ENCODE measurements at places on chromosomes 2 and 18.

DNA sequence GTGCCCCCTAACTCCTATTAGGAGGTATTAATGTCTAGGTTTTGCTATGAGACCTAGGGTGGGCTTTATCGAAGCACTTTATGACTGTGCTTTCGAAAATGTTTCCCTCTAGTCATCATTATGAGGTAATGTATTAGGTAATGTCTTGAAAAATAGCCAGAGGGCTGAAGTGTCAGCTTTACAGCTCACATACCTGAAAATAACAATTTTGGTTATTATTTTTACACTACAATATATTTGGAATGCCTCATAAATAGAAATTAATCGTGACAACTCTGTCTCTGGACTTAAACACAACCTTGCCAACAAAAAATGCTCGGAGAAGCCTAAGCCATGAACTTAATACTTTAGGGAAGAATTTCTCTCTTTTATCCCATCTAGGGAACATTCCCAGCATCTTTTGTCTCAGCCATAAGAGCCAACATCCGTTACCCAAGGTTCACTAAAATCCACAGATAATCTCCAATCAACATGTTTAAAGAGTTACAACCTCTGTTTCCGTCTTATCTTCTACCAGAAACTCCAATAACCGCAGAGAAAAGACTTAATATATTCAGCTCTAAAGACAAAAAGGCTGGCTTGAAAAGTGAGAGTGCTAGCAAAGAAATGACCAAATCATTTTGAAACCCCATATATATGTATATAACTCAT is 130.9 kb upstream of the RND3 start:
- DNase-seq, result no peak

DNA sequence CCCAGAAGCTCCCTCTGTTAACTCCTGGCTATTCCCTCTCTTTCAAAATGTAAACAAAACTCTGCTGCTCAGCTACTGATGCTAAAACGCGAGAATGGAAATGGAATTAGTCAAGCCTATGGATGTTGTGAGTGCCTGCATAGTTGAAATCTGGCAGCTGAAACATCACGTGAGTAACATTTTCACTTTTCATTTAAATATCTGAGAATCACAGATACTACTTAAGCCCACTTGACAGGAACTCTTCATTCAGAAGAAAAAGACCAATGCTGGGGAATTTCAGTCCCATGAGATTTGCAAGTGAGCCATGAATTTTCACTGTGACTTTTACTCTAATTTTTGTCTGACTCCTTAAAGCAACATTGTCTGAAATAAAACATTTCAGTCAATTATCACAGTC is 215.3 kb upstream of the SESTD1 start:
- DNase-seq, result no peak

DNA sequence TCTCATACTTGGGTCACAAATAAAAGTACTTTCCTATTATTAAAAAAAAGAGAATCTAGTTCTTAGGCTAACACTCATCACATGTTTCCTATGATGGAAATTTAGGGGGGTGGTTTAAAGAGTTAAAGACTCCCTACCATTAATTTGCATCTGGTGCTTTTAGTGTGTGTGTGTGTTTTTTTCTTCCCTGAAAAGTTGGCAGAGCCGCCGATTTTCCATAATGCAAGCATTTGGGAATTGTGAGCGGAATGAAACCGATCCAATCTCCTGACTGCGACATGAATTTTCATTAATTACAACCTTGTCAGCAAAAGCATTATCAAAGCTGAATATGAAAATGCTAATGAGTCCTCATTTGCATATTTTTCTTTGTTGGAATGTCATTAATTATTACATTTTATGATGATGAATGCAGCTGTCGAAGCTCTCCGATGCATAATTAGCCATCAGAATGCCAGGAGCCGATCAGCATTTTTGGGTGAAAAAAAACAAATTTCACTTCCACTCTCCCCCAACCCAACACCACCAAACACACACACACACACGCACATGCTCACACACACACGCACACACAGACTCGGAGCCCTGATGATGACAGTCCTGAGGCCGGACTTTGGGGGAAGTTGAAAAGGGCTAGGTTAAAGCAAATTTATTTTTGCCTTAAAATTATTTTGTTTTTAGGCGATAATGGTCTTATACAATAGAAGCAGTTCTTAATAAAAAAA is 165.4 kb downstream of the TCF4 start:
- DNase-seq, result no peak

DNA sequence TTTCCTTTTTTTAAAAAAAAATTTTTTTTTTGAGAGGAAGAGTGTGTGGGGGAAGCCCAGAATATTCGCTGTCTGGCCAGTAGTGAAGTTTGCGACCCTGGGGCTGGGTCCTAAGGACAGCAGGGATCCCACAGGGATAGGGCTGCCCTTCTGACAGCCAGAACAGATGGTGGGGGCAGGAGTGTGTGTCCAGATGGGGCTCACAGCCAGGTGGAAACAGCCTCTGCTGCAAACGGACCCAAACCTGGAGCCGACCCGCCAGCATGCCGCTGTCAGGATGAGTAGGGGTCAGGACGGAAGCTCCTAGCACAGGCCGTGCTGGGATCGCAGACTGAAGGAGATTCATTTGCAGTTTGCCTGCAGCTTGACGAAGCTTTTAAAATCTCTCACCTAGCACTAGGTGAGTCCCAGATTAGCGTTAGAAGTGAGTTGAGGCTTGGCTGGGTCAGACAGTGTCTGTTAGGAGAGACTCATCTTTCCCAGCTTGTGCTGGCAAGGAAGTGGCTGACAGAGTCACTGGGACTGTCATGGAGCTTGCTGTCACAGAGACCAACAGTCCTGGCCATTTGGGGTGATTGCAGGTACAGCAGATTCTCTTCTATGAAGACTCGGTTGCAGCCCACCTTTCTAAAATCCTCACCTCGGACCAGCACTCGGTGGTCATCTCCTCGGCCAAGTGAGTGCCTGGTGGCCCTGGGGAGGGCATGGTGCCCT is 93.4 kb downstream of the DGKD start:
- DNase-seq, result no peak

DNA sequence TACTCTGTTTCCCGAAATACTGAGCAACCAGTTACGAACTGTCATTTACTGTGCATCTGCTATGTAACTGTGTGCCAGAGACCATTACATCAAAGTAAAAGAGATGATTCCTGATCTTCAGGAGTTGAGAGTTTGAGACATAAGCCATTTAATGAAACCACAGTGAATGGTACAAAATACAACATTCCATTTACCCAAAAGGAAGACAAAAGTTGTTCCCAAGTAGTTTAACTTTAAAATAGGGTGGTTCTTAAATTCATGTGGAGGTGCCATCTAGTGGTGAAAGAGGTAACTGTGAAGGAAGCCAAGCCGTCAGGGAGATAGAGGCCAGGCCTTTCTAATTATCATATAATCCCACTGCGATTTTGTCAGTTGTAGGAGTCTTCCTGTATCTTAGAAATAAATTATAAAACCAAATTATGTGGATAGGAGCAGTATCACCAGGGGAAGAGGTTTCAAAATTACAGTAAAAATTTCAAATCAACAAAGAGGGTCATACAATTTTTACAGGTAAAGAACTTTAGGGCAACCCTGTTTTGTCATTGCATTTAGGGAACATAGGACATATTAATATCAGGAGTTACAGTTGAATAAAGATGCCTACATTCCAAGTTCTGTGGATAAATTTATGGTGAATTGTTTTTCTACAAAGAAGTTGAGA is 67.7 kb downstream of the EPAS1 start:
- no peak for DNase-seq

GRCh38 chr18:8794156-8794933 is 89.0 kb downstream of the MTCL1 start:
- no peak for DNase-seq

GRCh38 chr18:37578886-37579513 is 13.4 kb upstream of the CELF4 start:
- DNase-seq, result no peak

DNA sequence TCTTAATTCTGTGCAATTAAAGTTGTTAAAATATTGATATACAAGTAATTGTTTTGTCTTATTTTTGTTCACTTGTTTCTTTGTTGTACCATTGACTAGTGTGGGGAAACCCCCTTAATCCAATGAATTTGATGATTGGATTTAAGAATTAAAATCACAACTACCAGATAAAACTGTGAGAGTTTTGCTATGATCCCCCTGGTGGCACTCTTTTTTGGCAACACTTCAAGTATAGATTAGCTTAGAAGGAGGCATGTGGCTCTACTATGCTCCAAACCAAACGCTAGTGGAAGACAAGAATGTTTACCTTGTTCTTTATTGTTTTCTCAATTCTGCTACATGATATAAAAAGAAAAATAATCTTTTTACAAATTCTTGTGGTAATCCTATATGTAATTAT is 477.8 kb upstream of the ETAA1 start:
- DNase-seq, result no peak

DNA sequence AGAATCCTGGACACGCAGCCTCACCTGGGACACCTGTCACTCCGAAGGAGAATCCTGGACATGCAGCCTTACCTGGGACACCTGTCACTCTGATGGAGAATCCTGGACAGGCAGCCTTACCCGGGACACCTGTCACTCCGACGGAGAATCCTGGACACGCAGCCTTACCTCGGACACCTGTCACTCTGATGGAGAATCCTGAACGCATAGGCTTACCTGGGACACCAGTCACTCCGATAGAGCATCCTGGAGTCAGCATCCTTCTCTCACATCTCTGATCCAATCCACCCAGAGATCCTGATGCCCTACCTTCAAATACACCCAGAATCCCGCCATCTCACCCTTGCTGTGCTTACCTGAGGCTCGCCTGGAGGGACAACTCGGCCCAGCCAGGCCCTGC is 154.9 kb downstream of the NDUFA10 start:
- no peak for DNase-seq

DNA sequence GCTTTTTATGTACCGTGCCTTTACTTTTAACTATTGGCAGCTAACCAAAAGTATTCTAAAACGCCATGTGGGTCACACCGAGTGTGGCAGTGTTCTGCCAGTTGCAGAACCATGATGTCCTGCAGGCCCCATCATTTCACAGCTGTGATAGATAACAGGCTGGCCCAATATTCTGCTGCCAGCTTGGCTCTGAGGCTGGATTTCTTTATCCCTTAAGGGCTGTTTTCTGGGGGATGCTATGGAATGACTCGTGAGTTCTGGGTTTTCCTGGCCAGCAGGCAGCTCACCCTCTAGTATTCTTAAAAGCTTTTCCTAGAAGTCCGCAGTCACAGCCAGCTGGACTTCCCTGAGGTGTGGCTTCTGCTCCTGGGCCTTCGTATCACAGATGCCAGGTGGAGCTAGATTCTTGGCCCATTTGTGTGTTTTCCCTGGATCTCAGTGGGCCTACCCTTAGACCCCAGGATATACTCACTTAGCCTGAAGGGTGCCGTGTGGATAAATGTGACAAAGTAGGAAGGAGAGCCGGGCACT is 41.0 kb downstream of the FHOD3 start:
- no peak for DNase-seq

GRCh38 chr2:45849491-45850283 is 198.2 kb downstream of the PRKCE start:
- DNase-seq, result no peak

DNA sequence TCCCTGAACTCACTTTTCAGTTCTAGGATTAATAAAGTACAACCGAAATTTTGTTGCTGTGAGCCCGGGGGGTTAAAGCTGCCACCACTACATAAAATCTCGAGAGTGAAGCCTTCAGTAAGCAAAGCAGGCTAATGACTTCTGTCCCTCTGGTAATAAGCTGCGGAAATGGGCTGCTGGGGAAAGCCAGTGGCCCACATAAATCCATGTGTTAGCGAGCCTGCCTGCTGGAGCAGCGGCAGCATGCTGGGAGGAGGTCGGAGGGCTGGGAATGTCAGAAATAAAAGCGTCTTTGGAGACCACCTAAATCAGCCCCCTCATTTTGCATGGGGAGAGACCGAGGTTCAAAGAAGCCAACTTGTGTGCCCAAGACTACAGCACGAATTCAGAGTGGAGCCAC is 371.7 kb downstream of the TNS1 start:
- DNase-seq, result no peak

DNA sequence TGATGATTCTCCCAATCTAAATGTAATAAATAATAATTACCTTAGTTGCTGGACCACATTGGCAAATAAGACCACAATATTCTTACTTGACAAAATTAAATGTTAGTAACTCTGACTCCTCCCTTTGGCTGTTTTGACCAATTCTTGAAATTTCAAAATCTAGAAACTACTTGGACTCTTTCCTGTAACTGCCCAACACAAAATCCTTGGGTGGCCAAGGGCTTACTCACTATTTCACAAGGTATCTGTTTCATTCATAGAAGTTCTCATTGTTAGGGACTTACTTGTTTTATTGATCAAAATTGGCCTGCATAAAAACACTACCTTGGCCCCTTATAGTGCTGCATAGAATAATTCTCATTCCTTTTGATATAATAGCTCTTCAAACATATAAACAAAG is 19.4 kb downstream of the CDH20 start:
- no peak for DNase-seq

- DNase-seq, result no peak
Measured at GRCh38 chr2:15348045-15348444, 213.1 kb downstream of the NBAS start.

DNA sequence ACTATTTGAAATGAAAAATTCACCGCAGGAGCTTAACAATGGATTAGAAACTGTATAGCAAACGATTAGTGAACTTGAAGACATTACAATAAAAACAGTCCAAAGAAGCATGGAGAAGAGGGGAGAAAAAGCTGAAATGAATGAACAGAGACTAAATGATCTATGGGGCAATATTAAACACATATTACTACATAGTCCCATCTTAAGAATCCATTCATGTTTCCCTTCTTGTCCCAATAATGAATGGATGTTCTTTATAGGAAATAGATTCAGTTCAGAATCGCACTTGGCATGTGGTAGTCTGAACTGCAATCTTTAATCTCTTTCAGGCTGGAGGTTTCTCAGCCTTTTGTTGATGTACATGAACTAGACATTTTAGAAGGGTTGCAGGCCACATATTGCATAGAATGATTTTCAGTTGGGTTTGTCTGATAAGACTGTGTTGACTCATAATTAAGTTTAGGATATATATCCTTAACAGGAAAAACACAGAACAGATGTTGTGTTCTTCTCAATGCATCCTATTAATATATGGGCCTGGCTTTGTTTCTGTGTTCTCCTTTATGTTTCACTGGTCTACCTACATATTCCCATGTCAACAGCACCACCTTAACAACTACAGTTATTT is 27.9 kb downstream of the CCDC88A start:
- no peak for DNase-seq

DNA sequence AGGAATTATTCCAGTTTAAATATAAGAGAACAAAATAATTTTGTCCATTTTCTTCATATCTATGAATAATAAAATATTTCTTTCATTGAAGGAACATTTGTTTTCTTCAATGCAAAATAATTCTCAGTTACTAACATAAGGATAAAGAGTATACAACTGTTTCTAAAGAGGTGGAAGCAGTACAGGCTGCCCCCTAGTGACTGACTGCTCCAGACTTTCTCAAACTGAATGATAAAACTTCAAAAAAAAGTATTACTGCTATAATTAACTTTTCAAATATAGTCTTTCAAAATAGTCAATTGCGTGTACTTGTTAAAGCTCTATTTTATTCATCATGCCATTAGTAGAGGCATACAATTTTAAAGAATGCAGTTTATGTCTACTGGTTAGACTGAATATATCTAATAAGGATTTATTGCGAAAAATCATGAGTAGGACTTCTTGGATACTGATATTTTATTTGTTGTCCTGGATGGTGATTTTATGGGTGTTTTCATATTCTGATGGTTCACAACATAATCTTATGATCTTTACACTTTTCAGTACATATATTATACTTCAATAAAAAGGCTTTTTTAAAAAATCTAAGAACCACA is 100.1 kb downstream of the WDPCP start:
- DNase-seq, result no peak

- DNase-seq, result no peak
Measured at GRCh38 chr2:42224422-42225067, 55.4 kb downstream of the EML4 start.

All from activated B cell treated with CpG ODN at 0.5 μM for 24 hours (primary cell).